ENCODE measurements at places on chromosomes 6 and 20.

- no peak for DNase-seq
Measured at GRCh38 chr6:52499026-52499425, 77.8 kb downstream of the TRAM2 start.

- no peak for DNase-seq
Measured at GRCh38 chr6:31041372-31041974, 31.2 kb downstream of the MUC22 start.

- no peak for DNase-seq
Measured at GRCh38 chr6:113351173-113351834, 505.8 kb upstream of the MARCKS start.

DNA sequence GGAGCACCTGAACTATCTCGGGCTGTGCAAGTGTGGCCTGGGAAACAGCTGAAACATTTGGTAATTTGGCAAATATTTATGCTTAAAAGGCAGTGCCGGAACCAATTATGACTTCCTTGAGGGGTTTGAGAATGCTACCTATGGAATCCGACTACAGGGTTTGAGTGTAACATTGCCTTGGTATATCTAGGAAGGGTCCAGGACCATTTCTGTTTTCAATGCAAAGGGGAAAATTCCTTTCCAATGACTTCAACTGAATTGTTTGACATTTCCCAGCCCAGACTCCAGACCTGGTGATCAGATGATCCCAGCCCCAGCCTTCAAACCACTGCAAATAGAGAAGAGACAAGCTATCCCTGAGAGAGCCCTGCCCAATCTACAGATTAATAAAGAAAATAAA lies 4.6 kb upstream of the PPP1R3G start:
- DNase-seq: no peak

DNA sequence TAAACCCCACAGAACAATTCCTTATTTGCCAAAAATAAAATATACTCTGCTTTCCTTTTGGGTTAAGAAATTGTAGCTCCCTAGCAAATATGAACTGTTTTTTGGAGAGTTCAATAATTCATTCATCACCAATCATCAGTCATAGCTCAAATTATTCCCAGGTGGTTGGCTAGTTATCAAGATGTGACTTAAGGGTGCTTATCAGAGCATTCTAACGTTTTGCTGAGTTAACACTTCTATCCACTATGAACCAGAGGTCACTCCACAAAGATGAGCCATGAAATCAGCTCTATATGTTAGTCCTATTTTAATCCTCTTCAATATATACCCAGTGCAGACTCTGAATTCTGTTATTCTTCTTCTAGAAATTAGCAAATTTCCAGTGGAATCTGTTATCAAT lies 379.1 kb downstream of the TENT5A start:
- DNase-seq: no peak

GRCh38 chr6:5173810-5174209 lies 86.9 kb downstream of the LYRM4 start:
- DNase-seq: no peak

- no peak for DNase-seq
Measured at GRCh38 chr20:44282192-44282591, 28.8 kb downstream of the FITM2 start.

- no peak for DNase-seq
Measured at GRCh38 chr6:30480536-30481156, 8.7 kb upstream of the HLA-E start.

- DNase-seq: no peak
Measured at GRCh38 chr20:37829128-37829527, 73.8 kb upstream of the VSTM2L start.

DNA sequence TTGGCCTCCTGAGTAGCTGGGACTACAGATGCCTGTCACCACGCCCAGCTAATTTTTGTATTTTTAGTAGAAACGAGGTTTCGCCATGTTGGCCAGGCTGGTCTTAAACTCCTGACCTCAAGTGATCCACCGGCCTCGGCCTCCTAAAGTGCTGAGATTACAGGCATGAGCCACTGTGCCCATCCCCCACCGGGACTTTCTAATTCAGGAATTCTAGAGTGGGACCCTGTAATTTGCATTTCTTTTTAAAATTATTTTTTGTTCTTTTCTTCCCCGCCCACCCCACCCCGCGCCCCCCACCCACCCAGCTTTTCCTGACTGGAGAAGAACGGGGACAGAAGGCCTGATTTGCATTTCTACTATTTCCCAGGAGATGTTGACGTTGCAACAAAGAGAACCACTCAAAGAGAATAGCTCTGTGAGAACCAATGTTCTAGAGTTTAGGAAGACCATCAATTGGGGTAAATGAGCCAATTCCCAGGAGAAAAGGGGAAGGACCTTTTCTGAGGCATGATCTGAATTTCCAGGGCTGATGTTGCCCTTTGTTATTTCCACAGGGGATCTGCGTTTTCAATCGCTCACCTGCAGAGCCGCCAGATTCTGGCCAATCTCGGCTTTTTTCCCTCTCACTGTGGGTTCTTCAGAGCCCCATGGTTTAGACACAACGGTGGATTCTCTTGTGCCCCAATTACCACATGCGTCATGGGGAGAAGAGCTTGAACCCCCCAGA lies 33.2 kb upstream of the TFAP2C start:
- DNase-seq: peak; percentile 21

GRCh38 chr6:122361314-122361979 lies 38.0 kb upstream of the HSF2 start:
- peak; percentile 18 for DNase-seq

- no peak for DNase-seq
Measured at GRCh38 chr6:19918436-19918835, 81.3 kb downstream of the ID4 start.

- no peak for DNase-seq
Measured at GRCh38 chr6:68653074-68653705, 18.1 kb downstream of the ADGRB3 start.

- no peak for DNase-seq
Measured at GRCh38 chr20:55153001-55153645, 677.7 kb downstream of the DOK5 start.

DNA sequence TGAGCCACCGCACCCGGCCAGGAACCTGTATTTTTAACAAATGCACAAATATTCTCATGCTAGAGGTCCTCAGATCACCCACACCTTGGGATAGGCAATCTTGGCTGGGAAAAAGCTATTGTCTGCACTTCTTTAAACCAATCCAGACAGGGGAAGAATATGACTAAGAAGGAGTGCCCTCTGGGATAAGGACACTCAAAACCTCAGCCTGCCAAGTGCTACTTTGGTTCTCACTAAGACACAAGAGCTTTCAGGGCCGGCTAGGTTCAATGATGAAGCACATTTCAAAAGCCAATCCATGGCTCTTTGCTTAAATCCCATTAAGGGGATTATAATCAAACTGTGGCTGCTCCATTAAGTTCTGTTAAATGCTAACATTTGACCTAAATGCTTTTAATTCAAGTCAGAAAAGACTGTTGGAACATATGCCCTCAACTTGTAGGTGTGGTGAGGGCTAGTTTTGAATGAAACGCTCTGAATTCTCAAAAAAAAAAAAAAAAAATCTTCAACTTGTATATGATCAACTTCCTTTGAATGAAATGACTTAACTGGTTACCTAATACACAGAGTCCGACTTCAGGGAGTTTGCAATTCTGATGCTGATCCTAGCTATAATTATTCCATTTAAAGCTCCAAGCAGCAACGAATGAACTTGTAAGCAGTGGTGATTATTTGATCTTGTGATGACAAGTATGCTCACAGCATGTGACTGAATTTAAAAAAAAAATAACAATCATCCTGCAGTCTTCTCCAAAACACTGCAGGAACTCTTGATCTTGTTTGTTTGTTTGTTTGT lies 56.6 kb downstream of the SLC23A2 start:
- no peak for DNase-seq

- no peak for DNase-seq
Measured at GRCh38 chr6:6218759-6219085, 101.7 kb downstream of the F13A1 start.

DNA sequence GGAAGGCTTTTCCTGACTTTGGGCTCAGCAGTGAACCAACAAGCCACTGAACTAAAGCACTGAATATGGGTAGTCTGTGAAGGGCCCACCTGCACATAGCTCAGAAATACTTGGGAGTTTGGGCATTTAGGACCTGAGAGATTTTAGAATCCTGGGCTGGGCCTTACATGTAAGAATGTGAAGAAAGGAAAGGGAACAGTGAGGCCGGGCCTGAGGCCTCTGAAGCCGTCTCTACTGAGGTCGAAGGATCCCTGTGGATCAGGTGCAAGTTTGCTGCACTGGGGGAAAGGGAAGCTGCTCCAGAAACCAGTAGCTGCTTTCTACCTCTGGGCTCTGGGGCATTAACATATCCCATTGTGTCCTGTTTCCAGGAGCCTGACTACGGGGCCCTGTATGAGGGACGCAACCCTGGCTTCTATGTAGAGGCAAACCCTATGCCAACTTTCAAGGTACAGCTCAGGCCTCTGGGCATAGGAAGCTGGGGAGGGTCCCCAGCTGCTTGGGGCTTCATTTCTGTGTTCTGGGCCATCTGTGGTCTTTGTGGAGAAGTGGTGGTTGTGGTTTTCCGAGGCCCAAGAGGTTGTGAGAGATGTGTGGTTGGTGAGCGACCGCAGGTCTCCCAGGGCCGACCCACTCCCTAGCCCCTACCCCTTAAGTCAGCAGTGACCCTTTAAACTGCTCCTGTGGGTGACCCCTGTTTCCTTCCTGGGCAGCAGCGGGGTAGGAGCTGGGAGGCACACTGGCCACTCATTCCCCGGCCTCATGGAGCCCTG lies 30.3 kb downstream of the PLCG1 start:
- DNase-seq: no peak

GRCh38 chr20:41798930-41799502 lies 180.8 kb upstream of the CHD6 start:
- DNase-seq: no peak

GRCh38 chr6:154805288-154805911 lies 72.2 kb downstream of the SCAF8 start:
- no peak for DNase-seq

DNA sequence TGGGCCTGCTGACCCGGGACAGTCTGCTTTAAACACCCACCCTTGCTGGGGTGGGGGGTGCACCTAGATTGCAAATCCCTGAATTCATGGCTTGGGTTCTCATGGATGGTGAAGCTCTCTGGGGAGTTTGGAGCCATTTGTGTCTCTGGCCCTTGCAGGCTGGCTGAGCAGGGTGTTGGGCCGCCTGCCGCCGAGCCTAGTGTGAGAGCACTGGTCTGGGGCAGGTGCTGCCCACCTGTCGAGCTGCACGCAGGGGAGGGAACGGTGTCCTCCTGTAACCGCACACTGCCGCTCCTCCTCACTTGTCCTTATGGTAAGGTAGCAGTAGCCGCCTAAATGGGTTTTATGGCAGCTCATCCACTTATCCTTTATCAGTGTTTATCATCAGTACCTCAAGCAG lies 143.9 kb downstream of the DTNBP1 start:
- DNase-seq: no peak

DNA sequence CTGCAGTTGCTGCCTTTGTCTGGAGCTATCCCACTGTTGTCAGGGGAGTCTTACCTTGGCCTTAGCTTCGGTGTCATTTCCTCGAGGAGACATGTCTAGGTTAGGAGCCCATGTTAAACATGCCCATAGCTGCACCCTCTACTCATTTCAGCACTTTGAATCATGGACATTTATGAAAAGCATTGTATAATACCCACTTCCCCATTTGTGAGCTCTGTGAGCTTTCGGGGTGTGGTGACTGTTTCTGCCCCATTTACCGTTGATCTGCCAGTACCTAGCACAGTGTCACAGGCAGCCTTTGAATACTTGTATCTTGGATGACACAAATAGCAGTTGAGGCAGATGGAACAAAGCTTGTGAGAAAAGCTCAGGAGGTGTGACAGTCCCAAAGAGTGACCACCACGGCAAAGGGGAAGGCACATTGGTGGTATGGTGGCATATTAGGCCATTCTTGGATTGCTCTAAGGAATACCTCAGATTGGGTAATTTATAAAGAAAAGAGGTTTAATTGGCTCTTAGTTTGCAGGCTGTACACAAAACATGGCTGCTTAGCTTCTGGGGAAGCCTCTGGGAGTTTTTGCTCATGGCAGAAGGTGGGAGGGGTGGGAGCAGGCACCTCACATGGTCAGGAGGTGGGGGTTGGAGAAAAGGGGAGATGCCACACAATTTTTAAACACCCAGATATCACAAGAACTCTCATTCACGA lies 42.0 kb downstream of the JARID2 start:
- DNase-seq: no peak

DNA sequence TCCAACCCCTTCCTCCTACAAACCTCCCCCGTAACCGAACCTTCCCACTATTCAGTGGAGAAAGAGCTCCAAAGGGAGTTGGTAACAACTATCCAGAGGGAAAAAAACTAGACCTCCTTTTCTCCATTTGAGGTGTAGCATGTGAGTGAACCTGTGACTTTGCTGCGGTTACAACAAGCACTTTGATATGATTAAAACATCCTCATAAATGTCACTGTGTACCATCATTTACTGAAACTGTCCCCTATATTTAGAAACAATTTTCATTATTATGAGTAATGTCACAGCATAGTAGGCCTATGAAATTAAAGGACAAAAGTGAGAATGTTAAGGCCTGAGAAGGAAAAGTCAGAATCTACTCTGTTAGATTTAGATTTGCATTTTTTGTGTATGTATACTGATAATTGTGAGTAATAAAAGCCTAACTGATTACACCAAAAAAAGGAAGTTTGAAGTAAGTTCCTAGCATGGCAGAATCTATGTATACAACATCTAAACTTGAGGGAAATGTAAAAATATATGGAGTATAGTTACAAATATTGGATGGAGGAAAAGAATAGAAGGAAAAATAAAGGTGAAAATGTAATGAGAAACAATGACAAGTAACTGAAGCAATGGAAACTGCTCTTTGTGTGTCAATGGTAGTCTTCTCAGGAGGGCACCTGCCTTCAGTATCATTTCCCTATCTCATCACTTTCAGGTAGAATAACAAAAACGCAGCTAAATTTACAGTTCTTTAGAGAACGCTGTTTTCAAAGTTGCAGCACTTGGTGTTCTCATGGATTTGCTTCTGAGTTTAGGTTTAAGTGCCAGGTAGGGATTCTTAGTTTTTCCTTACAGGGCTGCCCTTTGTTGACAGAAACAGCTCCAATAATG lies 145.9 kb downstream of the IMPG1 start:
- DNase-seq: no peak

- peak; percentile 49 for DNase-seq
Measured at GRCh38 chr6:170403451-170403850, 96.9 kb downstream of the FAM120B start.

DNA sequence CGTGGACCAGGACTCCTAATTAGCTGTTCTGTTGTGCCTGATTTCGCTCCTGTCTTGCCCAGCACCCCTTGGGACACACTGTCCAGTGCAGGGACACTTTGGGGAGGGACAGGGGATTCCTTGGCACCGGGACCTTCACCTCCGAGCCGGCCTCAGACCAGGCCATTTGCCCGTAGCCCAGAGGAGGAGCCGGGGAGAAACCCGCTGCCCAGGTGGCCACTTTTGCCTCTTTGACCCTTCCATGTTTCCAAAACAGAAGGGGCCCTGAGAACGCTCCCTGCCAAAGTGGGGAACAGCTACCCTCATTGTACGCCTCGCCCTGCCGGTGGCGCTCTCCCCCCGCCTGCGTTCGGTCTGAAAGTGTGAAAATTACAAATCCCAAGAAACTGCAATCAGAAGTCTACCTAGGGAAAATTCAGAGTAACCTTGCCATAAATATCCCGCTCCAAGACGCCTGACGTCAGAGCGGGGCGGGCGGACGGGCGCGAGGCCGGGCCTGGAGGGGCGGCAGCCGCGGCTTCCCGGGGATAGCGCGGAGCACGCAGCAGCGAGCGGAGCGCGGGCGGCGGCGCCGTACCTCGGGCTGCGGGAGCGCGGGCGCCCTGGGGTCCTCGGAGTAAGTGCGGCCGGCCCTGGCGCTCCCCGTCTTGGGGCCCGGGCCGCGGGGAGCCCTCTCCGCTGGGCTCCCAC lies at the start of gene DAAM2:
Gene DAAM2 (plus strand): TSS at position 527 of the 690 bp plus-strand sequence. CDS start 63,927 bp downstream, outside the sequence.
- DNase-seq: peak; percentile 56

GRCh38 chr6:93293460-93293859 lies 125.9 kb downstream of the EPHA7 start:
- DNase-seq: no peak

GRCh38 chr6:161198783-161199460 lies 74.9 kb downstream of the AGPAT4 start:
- no peak for DNase-seq
